CD4-positive, alpha-beta T cell treated with Interferon gamma for 1 hour (primary cell): ENCODE measurements at places on chromosomes 2 and 18.

- DNase-seq = no peak
Measured at GRCh38 chr2:9610781-9611548, 19.8 kb downstream of the YWHAQ start.

- peak; percentile 21 for DNase-seq
Measured at GRCh38 chr18:70491734-70492348, 203.0 kb downstream of the SOCS6 start.

DNA sequence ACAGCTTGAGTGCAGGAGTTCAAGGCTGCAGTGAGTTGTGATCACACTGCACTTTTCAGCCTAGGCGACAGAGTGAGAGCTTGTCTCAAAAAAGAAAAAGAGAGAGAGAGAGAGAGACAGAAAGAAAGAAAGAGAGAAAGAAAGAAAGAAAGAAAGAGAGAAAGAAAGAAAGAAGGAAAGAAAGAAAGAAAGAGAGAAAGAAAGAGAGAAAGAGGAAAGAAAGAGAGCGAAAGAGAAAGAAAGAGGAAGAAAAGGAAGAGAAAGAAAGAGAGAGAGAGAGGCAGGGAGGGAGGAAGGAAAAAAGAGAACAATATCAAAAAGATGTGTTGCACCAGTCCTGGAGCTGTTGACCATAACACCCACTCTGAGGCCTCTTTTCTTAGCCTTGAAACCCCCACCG, 89.8 kb upstream of the MBOAT2 start:
- no peak for DNase-seq

- no peak for DNase-seq
Measured at GRCh38 chr2:104888489-104889258, 34.8 kb downstream of the POU3F3 start.
